ENCODE measurements at places on chromosomes 4 and X.

DNA sequence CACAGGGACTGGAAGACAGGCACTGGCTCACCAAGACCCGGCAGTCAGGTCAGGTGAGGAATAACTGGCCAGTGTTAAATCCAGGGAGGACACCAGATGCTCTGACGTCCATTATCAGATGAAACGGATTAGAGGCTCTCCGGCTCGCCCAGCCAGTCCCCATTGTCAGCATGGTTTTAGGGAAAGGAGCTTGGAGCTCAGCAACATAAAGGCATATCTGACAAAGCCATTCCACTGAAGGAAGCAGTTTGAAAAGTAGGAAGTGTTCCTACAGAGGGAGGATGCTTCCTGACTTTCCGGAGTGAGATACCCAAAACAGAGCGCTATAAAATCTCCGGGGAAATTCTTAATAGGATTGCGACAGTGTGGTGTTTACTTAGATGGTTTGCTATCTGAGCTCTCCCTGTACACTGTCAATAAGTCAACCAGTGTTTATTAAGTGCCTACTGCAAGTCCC lies 14.8 kb downstream of the NDNF start:
- no peak for DNase-seq
- H3K4me1 ChIP-seq = peaks cover 8% of the 10 kb centered on the region
- no peaks in the 10 kb centered on the region for H3K36me3 ChIP-seq
- no peak overlapping the region for H3K27ac ChIP-seq
- no peak overlapping the region for H3K4me3 ChIP-seq

DNA sequence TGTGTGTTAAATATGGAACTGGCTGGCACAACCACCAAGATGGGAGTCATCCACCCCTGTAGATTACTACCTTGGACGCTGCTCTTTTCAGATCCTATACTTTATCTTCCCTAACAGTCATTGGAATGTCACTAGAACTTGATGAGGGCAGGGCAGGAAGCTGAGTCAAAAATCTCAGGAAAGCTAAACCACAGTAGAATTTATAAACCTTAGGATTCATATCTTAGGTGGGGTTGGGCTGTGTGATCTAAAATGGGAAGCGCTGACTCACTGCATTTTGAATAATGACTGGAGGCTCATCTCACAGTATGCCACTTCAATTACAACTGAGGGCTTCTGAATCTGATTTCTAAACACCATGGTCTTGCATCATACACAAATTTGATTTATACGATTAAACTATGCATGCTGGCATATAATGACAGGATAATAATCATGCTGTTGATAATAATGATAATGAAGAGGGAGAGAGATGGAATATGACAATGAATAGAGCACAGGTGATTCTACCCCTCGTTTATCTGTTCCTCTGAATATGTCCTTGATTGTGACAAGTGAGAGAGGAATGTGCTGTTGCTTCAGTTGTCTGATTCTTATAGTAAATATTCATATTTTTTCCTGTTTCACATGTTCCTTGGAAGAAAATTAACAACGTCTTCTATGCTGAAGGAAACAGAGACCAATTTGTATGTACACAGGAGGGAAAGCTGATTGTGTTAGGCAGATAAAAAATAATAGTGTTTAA lies 270.3 kb upstream of the HS3ST1 start:
- no peak overlapping the region for H3K4me3 ChIP-seq
- DNase-seq = no peak
- H3K27me3 ChIP-seq = no peaks in the 10 kb centered on the region
- H3K27ac ChIP-seq = no peak overlapping the region

GRCh38 chr4:95360256-95360903 lies 188.4 kb downstream of the UNC5C start:
- H3K27me3 ChIP-seq = no peaks in the 10 kb centered on the region
- no peak overlapping the region for H3K27ac ChIP-seq
- no peaks in the 10 kb centered on the region for H3K4me1 ChIP-seq
- no peak overlapping the region for H3K4me3 ChIP-seq
- no peaks in the 10 kb centered on the region for H3K36me3 ChIP-seq

GRCh38 chr4:20487446-20487845 lies 212.8 kb upstream of the PACRGL start:
- H3K4me1 ChIP-seq = no peaks in the 10 kb centered on the region
- no peak overlapping the region for H3K27ac ChIP-seq
- DNase-seq = no peak
- H3K27me3 ChIP-seq = no peaks in the 10 kb centered on the region
- H3K4me3 ChIP-seq = no peak overlapping the region
- no peaks in the 10 kb centered on the region for H3K36me3 ChIP-seq

DNA sequence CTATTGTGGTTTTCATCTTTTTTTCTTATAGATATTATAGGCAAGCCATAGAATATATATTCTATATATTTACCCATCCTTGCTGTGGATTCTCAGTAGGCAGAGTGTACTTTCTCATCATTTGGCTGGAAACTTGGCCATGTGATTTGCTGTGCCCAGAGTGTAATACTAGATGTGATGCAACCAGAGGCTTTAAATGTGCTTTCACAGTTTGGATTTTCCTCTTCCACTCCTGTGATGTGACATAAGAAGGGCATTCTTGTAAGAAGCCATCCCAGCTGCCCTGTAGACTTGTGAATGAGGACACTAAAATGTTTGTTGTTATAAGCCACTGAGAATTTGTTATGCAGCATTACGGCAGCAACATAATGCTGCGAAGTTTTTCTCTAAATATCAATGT lies 10.4 kb upstream of the HPGDS start:
- peaks cover 23% of the 10 kb centered on the region for H3K27me3 ChIP-seq
- no peak for DNase-seq
- no peaks in the 10 kb centered on the region for H3K36me3 ChIP-seq
- no peak overlapping the region for H3K4me3 ChIP-seq

DNA sequence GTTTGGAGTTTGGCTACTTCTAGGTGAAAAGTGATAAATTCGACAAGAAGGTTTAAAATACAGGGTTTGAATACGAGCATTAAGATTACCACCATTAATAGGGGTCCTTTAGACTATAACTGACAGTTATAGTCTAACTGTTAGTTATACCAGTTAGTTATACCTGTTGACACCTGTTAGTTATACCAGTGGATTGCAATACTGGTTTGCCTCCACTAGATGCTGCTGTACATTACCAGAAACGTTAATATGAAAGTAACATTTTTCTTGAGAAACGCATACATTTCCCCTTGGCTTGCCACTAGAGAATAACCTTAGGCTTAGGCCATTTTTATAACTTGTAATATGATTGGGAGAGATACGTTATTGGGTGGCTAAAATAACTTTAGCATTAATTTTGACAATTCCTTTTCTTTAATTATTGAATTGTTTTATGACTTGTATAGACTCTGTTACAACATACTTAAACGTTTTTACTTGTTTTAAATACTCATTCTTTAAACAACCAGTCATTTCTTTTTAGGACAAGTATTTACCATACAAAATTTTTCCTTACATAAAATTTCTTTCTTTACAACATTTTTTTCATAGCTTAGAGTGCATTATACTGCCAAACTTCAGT lies 911.2 kb downstream of the FSTL5 start:
- H3K36me3 ChIP-seq = no peaks in the 10 kb centered on the region
- no peaks in the 10 kb centered on the region for H3K4me1 ChIP-seq
- DNase-seq = no peak
- H3K4me3 ChIP-seq = no peak overlapping the region

DNA sequence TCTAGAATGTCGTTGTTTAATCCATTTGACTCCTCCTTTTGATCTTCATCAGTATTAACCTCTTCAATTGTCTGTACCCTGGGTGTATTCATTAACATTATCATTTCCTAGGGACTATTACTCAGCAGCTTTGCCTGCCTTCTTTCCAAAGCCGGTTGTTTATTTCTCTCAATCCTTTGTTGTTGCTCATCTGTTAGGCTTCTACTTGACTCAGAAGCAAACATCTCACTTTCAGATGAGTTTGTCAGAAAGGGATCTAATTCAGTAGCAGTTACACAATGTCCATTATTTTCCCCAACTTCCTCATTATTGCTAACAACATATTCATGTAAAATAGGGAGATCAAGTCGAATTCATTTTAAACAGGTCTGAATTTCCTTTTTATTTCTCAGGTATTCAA lies 22.1 kb upstream of the HSD17B10 start:
- H3K27ac ChIP-seq = no peak overlapping the region
- no peaks in the 10 kb centered on the region for H3K4me1 ChIP-seq
- no peak overlapping the region for H3K4me3 ChIP-seq
- peaks cover 8% of the 10 kb centered on the region for H3K27me3 ChIP-seq
- H3K36me3 ChIP-seq = no peaks in the 10 kb centered on the region

DNA sequence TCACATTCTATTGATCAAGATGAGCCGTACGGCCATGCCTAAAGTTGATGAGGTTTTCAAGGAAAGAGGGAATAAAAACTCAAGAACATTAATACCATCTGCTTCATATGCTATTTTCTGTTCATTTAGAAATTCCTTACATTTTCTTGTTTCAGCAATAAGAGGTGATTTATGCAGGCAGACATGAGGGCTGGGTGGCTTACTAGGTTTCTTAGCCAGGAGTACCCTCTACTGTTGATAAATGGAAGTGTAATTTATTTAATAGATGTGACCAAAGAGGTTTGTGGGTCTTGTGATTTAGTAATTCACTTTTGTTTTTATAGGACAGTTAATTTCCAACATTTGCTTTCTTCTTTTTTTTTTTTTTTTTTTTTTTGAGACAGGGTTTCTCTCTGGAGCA lies 6.4 kb upstream of the SMIM9 start:
- H3K27ac ChIP-seq = no peak overlapping the region
- no peak overlapping the region for H3K4me3 ChIP-seq
- H3K27me3 ChIP-seq = peaks cover 3% of the 10 kb centered on the region
- H3K4me1 ChIP-seq = peaks cover 12% of the 10 kb centered on the region
- DNase-seq = peak; percentile 28

GRCh38 chrX:127305013-127305412 lies 485.5 kb downstream of the PRR32 start:
- H3K4me3 ChIP-seq = no peak overlapping the region
- H3K27me3 ChIP-seq = no peaks in the 10 kb centered on the region
- no peak for DNase-seq
- H3K36me3 ChIP-seq = no peaks in the 10 kb centered on the region
- no peak overlapping the region for H3K27ac ChIP-seq

GRCh38 chrX:12921886-12922598 lies 15.6 kb downstream of the TLR8 start:
- DNase-seq = no peak
- H3K27ac ChIP-seq = no peak overlapping the region
- no peak overlapping the region for H3K4me3 ChIP-seq

DNA sequence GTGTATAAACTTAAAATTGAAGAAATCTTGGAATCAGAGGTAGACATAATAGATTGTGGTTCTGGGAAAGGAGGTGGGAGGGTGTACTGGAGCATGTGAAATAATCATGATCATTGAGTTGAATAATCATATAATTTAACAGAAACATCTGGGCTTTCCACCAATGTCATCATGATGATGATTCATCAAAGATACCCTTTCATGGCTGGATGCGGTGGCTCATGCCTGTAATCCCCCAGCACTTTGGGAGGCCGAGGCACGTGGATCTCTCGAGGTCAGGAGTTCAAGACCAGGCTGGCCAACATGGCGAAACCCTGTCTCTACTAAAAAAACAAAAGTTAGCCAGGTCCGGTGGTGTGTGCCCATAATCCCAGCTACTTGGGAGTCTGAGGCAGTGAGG lies 6.7 kb upstream of the RUFY3 start:
- H3K4me3 ChIP-seq = no peak overlapping the region
- H3K27ac ChIP-seq = no peak overlapping the region
- H3K4me1 ChIP-seq = peaks cover 38% of the 10 kb centered on the region
- no peaks in the 10 kb centered on the region for H3K36me3 ChIP-seq
- peak; percentile 8 for DNase-seq

DNA sequence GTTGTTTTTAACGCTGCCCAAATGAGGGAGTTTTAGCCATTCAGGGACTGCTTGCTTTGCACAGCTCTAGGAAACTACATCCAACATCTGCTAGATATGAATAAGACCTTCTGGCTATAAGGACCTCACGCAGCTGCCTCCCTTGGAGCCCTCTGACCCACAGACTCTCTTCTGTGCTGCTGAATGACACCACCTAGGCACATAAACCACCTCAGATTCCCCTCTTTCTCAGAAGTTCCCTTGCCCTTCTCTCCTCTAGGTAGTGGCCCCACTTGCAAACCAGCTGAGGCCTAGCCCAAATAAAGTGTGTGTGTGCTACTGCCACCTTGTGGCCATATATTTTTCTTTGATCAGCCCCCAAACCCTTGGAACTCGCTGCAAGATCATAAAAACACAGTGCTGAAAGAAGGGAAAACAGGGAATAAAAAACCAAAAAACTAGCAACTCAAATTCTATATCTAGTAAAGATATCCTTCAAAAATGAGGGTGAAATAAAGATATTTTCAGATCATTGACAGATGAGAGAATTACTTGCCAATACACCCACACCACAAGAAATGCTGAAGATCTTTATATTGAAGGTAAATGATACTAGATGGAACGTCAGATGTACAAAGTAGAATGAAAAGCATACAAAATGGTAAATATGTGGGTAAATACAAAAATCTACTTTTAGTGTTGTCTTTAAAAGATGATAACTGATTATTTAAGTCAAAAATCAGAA lies 265.9 kb downstream of the ADAMTS3 start:
- H3K4me3 ChIP-seq = no peak overlapping the region
- no peaks in the 10 kb centered on the region for H3K27me3 ChIP-seq
- H3K27ac ChIP-seq = no peak overlapping the region

GRCh38 chrX:40996886-40997530 lies 88.2 kb upstream of the USP9X start:
- H3K27ac ChIP-seq = no peak overlapping the region
- H3K4me3 ChIP-seq = no peak overlapping the region
- peaks cover 1% of the 10 kb centered on the region for H3K4me1 ChIP-seq
- no peak for DNase-seq

DNA sequence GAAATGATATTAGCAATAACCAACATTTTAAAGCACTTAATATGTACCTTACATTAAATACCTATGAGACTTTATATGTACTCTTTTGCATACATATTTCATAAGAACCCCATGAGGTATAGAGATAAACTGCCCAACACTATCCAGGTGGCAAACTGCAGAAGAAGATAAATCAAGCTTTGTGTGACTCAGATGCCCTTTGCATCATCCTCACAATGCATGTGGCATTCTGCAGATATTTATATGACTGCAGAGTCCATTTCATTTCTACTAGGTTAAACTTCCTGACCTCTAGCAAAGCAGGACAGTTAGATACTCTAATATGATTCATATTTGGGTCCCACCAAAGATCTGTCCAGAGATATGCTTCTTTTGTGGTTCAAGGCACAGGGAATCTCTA lies 85.6 kb upstream of the RASGEF1B start:
- no peaks in the 10 kb centered on the region for H3K27me3 ChIP-seq
- DNase-seq = no peak
- no peak overlapping the region for H3K4me3 ChIP-seq
- peaks cover 9% of the 10 kb centered on the region for H3K36me3 ChIP-seq

DNA sequence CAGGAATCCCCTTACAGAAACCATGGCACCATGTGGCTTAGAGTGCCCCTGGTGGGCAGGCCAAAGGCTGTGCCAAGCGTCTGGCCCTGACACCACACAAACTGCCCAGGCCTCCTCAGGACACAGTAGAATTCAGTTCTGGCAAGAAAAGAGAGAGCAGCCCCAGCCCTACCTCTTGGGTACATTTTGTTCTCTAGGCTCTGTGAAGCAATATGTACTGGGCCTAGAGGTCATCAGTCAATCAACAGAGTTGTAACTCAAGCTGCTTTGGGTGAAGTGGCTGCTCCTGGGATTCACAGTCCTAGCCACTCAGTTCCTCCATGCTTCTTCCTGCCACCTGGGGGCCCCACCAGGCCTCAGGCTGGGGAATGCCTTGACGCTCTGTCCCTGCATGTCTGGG lies 158.1 kb upstream of the MAMLD1 start:
- no peak for DNase-seq
- H3K4me1 ChIP-seq = peaks cover 13% of the 10 kb centered on the region
- H3K4me3 ChIP-seq = no peak overlapping the region
- H3K27me3 ChIP-seq = no peaks in the 10 kb centered on the region
- no peaks in the 10 kb centered on the region for H3K36me3 ChIP-seq
- no peak overlapping the region for H3K27ac ChIP-seq
